ENCODE measurements at places on chromosomes 4 and X.

- DNase-seq = no peak
These were observed 587 bp downstream of the TACC3 start for GRCh38 chr4:1721666-1722550.

DNA sequence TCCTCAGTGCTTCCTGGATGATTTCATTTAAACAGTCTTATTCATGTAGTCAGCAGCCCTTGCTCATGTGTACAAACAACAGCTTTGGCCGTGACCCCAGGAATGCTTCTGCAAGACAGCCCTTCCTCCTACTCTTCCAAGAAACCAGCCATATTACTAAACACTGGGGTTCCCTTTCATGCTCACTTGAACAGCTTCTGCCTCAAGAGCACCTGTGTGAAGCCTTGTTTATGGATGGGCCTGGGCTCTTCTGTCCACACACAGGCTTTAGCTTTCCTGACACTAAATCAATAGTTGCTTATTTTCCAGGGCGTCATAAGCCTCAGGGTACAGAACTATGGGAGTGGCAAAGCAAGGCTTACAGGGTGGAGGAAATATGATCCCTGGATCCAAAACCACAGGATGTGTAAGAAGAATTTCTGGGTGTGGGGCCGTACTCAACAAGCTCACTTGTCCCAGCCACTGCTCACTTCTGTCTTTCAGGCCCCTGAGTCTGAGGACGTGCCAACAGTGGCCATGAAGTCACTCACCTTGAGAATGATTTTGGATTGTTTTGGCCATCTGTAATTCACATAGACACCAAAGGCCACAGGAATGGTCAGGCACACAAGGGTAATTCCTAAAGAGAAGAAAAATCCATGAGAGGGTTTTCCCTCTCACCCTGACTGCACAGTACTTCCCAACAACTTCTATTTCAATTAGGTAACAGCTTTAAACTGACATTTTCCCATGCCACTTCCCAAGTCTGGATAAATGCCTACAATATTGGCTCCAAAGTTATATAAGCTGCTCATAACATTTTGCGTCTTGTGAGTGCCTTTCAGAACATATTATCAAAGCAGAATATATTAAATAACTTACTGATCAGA lies 17.7 kb downstream of the SLC10A6 start:
- DNase-seq = no peak

- no peak for DNase-seq
These were observed 14.1 kb downstream of the RPGR start for GRCh38 chrX:38313190-38313589.

DNA sequence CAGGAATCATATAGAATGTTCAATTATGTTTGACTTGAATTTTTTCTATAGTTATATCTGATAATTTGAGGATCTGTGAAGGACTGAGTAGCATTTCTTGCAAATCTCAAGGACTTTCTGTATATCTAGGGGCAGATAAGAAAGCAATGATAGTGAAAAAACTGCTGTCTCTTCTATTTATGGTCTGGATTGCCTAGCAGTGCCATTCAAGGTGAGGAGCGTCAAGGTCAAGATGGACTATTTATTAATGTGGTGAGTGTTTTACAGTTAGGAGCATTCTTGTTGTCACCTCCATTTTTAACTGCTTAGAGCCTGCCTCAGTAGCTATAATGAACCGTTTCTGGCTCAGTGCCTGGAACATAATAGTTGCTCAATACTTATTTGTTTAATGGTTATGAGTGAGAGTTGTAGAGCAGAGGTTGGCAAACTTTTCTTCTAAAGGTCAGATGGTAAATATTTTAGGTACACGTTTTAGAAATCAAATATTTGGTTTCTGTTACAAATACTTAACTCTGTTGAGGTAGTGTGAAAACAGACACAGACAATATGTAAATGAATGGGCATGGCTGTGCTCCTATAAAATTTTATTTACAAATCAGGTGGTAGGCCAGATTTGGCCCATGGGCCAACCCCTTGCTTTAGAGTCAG lies 523.2 kb upstream of the IGFBP7 start:
- no peak for DNase-seq

- DNase-seq = no peak
These were observed 151.7 kb upstream of the CPEB2 start for GRCh38 chr4:14850455-14851097.

- no peak for DNase-seq
These were observed 378 bp upstream of the RPS6KA6 start for GRCh38 chrX:84188320-84188834.

DNA sequence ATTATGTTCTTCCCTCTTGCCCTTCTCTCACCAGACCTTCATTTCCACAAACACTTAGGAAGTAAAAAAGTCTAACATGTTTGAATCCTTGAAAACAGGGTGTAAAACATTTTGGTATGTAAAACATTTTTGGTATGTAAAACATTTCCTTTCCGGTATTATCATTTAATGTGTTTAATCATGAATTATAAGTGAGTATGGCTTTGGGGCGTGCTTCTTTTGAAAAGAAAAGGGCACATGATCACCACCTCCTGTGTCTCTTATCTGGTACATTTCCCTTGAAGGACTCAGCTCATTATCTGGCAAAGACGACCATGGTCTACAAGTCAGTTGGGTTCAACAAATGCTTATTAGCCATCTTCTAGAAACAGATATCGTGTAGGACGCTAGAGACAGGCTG lies 283.6 kb downstream of the FRMPD4 start:
- DNase-seq = no peak

GRCh38 chrX:46624090-46624786 lies 50.7 kb downstream of the CHST7 start:
- DNase-seq = no peak

DNA sequence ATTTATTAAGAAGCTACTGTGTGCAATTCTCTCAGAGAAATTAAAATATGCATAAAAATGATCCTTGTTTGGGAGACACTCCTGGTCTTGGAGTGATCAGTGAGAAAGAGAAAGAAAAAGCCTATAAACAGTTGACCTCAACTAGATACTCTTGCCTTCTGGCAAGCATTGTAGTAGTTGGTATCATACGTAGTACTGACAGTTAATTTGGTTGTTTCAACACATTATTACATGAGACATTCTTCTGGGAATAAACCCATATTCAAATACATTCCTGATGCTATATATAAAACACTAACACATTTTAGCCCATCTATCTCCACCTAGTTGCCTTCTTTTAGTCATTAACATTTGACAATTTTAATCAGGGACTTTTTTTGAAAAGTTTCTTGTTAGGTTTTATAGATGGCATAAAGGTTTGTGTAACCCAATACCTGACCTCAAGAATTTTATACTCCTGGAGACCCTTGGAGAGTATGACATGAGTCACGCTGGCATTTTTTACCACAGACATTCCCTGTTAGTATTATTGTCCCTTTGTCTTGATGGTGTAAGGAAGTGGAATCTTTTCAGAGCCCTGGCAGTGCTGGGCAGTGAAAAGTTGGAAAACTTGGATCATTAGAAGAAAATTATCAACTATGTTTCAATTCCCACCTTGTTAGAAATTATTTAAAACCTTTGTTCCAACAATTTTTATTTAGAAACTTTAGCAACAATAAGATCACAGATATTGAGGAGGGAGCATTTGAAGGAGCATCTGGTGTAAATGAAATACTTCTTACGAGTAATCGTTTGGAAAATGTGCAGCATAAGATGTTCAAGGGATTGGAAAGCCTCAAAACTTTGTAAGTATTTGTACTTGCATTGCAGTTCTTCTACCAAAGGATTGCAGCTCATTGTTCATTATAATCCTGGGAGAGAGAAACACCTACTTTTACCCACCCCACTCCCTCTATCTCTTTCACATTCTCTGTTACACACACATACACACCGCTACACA lies 167.1 kb upstream of the PACRGL start:
- DNase-seq = no peak

DNA sequence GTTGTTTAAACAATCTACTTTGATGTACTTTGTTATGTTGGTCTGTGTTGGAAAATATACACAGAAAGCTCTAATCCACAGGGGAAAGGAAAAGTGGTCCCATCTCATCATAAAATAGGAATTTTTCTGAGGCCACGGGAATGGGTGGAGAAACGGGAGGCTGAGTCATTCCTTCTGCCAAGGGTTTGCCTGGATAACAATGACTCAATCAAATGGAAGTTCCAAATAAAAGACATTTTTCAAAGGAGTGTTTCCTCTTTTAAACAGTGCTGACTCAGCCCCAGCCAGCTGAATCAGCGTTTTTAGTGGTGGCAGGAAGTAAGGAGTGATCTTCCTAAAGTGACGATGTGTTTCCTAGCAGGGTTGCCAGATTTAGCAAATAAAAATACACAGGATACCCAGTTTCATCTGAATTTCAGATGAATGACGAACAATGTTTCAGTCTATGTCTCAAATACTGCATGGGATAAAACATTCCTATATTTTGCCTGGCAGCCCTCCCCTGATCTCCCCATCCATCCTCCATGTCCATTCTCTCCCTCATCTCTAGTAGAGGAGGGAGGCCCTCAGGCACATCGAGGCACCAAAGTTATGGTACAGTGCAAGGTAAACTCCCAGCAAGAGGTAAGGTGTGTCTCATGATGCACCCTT lies 345.4 kb upstream of the GATB start:
- DNase-seq = no peak

- no peak for DNase-seq
These were observed 149.3 kb upstream of the CYSLTR1 start for GRCh38 chrX:78476701-78477100.

DNA sequence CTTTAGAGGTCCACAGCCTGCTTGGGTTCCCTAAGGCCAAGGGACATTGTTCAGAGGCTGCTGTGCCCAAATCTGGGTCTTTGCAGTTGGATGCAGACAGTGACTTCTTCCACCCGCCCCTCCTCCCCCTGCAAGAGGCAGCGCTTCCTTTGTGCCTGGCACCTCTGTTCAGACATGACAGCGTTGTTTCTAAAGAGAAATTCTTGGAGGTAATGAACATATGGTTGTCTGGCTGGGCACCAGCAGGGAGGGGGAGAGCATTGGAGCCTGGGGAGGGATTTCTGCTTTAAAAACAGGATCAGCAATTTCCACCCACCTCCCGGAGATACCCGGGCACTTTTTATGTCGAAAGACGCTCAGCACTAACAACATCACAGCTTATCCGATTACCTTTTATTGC lies 51.5 kb downstream of the PSAPL1 start:
- no peak for DNase-seq

- no peak for DNase-seq
These were observed 107.6 kb upstream of the BMP3 start for GRCh38 chr4:80922941-80923340.

DNA sequence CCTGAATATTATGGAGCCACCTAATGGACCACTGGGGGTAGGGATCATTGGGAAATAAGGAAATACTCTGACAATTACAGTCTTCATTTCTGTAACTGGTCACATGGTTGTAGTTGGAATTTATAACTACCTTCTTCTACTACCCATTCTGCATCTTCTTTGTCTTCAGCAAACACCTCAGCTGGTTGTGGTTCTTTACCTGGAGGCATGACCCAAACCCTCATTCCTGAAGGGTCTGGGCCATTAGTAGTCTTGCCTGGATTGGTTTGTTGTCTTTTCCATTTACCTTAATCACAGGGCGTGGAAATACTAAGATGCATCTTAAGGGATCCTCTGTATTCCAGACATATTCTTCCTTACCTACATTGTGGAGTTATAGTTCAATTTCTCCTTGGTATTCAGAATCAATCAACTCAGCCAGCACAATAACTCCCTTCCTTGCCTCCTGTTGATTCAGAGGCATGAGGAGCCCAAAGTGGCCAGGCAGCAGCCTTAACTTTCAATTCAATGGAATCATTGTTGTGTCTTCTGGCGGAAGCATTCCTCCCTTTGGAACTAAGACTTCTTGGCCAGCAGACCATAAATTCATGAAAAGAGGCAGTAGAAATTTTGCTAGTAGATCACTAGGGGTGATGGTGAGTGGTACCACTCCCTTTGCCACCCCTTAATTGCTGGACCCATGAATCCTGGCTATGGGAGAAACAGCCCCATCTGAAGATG lies 75.7 kb upstream of the RAP2C start:
- DNase-seq = no peak

GRCh38 chrX:3271834-3272186 lies 74.6 kb downstream of the MXRA5 start:
- DNase-seq = no peak

- DNase-seq = no peak
These were observed 66.6 kb upstream of the LIMCH1 start for GRCh38 chr4:41471126-41472071.

DNA sequence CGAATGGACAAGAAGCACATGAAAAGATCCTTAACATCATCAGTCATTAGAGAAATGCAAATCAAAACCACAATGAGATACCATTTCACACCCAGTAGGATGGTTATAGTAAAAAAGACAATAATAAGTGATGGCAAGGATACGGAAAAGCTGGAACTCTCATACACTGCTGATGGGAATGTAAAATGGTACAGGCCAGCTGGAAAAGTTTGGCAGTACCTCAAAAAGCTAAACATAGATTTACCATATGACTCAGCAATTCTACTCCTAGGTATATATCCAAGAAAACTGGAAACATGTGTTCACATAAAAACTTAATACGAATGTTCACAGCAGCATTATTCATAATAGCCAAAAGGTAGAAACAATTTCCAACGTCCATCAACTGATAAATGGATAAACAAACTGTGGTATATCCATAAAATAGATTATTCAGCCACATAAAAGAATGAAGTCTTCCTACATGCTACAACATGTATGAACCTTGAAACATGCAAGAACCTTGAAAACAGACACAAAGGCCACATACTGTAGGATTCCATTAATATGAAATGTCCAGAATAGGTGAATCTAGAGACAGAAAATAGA lies 11.9 kb downstream of the RPS6KA3 start:
- no peak for DNase-seq

DNA sequence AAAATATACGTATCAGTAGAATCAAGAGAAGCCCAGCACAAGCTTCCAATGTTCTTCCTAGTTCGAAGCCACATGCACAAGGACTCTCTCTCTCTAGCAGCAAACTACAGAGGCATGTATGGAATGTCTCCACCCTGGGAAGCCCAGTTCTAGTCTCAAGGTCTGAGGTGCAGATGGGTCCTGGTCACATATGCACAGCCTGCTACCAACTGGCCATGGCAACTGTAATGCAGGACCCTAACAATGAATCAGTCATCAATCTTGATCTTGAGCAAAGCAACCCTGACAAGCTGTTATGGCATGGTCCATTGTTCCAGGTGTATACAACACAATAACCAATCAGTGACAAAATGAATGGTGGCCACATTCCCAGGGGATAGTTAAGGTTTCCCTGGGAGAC lies 55.8 kb downstream of the MBNL3 start:
- DNase-seq = no peak
